ENCODE measurements at places on chromosomes 5 and 9. TPM values are rescaled to one million over a fixed set of nuclear protein-coding genes. Genes with fewer than 3 reads are reported as not detected.

DNA sequence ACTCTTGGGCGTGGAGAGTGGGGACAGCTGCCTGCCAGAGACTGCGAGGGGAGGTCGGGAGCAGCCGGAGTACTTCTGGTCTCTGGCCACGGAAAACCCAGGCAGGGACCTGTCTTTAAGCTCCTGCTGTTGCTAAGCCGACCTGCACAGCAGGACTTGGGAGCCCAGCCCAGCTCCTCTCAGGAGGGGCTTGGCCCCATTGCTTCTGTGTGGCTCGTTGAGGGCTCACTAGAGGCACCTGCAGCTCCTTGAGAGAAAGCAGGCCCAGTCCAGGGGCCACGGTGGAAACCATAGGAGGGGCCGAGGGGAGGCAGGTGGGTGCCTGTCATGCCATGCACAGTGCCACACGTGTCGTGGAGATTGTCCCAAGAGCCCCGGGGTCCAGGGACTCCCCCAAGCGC lies 3.3 kb upstream of the LCN2 start:
- DNase-seq: no peak

DNA sequence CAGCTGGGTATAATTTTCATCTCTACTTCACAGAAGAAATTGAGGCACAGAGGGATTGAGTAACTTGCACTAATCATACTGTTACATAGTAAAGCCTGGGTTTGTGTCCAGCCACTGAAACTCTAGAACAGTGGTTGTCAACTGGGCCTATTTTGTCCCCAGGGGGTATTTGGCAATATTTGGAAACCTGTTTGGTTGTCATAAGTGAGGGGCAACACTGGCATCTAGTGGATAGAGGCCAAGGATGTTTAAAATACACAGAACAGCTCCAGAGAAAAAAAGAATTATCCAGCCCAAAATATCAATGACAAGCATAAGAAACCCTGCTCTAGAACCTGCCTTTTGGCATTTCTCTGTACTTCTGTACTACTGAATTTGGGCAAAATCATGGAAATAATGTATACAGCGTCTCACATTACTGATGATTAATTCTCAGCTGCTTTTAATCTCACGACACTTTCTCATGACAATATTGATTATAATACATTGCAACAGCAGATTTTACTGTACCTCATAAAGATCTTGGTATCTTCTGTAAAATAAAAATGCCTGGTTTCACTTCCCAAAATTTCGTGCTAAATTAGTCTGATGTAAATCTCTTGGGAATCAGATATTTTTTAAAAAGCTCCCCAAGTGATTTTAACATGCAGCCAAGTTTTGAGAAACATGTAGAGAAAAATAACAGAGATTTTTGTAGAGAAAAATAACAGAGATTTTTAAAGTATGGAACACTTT lies 112.7 kb downstream of the RORB start:
- no peak for DNase-seq

DNA sequence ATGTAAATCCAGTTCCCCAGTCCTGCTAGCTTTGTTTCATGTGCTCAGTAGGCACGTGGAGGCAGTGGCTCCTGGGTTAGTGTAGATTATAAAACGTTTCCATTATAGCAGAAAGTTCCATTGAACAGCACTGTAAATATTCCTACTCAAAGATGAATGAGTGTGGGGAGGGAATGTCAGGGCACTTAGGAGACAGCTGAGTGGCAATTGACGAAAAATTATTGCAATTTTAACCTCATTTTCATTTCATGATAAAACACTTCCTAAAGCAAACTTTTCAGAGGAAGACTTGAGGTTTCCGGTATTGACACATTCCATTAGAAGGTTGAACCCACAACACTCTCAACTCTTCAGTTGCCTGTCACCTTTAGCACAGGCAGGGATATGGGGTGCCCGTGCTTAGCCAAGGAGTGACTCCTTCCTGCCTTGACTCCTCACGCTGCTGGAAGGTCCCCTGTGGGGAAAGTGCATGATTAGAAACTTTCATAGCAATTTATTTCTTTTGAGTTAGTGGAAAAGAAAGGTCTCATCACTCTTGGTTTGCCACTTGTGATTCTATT lies 41.2 kb downstream of the SLC46A2 start:
- DNase-seq: no peak

DNA sequence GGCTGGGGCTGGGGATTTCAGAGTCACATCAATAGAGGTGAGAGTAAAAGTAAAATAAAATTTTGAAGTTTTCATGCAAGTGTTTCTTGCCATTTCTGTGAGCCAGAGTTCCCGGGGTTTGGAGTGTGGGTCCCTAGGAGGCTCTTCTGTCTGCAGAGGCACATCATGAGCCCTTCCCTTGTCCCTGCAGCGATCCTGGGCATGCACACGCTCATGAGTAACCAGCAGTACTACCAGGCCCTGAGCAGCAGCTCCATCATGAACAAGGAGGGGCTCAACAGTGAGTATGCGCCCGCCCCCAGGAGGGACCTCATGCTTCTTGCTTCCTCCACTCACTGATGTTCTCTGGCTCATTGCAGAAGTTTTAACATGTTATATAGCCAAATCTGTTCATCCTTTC lies 61.1 kb downstream of the TMOD1 start:
- DNase-seq: no peak

GRCh38 chr5:116442095-116442534 lies 132.5 kb downstream of the SEMA6A start:
- DNase-seq: no peak

DNA sequence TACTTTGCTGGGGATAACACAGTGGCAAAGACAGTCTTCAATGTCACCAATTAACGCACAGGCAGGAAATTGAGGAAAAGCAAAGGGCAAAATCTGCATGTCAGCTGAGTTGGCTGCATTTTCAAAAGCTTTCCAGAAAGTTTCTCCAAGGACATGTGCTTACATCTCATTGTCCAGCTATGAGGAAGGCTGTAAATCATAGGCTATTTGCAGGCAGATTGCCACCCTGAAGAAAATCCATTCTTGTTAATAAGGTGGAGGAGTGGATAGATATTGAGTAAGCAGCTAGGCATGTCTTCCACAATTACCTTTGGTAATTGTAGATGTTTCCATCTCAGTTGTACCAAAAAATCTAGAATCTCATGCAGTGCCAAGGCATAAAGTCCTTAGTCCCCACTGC lies 278.0 kb upstream of the NUDT12 start:
- DNase-seq: no peak

DNA sequence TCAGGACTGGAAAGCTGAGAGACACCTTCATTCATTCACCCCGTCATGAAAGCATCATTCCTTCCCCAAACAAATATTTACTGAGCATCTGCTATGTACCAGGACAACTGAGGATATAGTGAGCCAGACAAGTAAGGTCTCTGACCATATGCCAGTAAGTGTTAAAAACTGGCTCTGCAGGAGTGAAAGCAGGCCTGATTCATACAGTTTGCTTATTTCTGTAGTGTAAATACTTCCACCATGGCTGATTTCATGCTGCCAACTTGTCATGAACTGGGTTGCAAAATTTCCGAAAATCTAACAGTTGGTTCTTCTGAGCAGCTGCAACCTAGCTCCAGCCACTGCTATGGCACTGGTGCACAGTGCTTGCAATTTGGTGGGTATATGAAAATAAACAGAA lies 68.1 kb downstream of the YIPF5 start:
- no peak for DNase-seq

DNA sequence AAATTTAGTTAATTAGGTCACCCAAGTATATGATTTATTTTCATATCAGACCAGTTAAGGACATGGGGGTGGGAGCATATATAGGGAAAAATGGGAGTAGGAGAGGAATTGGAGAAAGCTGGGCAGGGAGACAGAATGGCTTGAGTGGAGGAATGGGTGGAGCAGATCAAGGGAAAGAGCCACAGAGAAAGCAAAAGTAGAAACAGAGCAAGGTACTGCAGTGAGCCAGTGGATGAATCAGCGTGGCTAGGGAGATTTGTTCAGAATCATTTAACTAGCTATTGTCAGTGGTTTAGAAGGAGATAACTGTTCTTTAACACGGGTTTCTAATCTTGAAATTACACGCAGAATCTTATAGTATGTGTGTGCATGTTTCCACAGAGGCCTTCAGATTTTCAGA lies 37.4 kb downstream of the SNX24 start:
- DNase-seq: no peak

- DNase-seq: no peak
These were observed 41.2 kb upstream of the PTGS1 start for GRCh38 chr9:122329597-122329996.

GRCh38 chr5:149046196-149046829 lies 16.5 kb downstream of the SH3TC2 start:
- DNase-seq: no peak

DNA sequence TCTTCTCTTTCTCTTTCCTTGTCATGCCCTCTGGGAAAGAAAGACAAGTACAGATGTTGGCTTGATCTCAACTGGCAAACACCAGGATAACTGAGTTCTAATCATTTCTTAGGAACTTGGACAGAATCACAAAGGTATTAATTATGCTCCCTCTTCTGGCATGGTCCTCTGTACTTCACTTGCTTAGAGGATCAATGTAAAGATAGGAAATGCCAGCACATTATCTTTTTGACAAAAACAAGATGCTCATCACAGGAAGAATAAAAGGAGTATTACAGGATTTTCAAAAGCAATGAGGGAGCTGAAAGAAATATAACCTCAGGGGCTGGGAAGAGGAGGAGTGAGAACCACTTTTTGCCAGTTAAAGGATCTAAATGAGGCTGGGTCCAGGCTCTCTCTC lies 70.6 kb downstream of the LHFPL2 start:
- no peak for DNase-seq

DNA sequence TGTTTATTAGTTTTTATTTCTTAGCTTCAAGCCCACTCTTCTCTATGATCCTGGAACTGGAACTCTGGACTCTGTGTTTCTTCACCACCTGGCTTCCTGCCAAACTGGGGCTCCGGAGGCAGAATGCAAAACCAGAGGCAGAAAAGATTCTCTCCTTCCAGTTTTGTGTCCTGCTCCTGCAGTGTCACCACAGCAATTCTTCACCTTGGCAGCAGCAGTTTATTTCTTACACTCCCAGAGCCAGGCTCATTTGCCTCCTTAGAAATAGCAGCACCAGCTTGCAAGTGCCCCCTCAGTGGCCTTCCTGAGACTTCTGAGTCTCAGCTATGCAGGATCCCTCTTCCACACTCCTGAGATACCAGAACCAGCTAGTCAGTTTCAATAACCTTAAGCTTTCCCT lies 26.7 kb upstream of the CAMK4 start:
- DNase-seq: no peak

DNA sequence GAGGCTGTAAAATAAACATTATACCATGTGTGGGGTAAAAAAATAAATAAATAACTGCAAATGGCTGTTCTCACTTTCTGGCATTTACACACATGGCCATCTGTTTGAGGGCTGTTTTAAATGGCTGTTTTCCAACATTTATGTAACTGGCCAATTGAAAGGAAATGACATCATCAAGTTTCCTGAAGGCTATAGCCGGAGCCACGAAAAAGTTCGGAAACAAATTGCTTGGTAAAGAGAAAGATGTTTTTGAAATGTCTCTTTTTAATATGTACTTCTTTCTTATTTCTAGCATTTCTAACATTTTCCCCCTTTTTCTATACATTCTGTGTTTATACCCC lies 95.4 kb upstream of the DAB2 start:
- no peak for DNase-seq

DNA sequence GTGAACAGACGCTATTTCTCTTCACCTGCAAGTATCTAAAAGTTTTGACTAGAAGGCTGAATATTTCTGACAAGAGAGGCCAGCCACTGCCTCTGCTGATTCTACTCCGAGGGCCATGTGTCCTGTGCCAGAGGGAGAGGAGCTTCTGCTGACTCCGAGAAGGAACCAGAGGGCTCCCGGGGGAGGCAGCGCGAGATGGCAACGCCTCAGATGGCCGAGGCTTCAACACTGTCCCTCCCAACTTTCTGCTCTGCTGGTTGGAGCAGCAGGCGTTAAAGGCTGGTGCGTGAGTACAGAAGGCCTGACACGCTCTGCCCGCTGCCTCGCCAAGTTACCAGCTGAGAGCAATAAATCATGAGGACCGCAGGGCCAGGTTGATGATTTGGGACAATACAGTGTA lies 178.8 kb downstream of the GAPVD1 start:
- no peak for DNase-seq

DNA sequence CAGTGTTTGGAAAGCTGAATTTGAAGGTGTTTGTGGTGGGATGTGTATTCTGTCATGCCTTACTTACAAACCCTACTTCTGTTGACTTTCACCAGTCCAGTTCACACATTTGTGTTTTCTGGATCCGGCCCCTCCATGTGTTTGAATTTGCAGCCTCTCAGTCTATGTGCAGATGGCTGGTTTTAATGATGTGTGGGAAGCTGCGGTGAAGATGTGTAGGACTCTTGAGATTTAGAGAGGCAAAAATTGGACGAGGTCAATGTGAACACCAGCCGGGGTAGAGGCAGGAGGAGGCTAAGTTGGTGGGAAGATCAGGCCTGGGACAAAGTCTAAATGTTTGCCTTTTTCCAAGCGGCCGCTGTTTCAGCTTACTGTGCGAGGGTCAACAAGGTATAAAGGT lies 115.4 kb upstream of the KLF9 start:
- no peak for DNase-seq

DNA sequence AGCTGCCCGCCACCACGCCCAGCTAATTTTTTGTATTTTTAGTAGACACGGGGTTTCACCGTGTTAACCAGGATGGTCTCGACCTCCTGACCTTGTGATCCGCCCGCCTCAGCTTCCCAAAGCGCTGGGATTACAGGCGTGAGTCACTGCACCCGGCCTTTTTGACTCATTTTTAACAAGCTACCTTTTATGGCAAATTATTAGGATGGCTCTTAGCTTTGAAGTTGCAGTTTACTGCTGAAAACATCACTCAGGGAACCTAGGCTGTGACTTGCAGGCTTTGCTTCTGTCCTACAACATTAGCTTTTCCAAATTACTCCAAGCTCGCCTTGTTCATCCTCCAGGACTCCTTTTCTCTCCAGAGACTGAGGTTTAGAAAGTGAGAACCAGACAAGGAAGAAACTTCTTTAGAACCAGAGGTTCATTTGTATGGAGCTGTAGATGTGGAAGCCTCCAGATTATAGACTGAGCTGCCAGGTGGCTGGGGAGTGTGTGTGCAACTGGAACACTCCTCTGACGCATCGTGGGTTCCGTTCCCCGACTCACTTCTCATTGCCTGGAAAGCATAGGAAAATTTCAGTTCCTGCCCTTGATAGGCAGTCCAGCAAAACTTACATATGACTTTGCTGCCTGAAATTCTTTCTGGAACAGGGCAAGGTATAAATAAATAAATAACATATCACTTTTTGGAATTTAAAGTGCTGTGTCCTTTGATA lies 23.8 kb upstream of the SPTAN1 start:
- no peak for DNase-seq

- DNase-seq: no peak
These were observed 396.9 kb downstream of the CTNND2 start for GRCh38 chr5:11507156-11507910.

GRCh38 chr5:141637767-141638419 lies 1.1 kb downstream of the RELL2 start:
- DNase-seq: peak; percentile 40

- DNase-seq: no peak
These were observed 76.7 kb upstream of the CXCL14 start for GRCh38 chr5:135655468-135655815.

IL9 gene
- not detected for polyA plus RNA-seq

C9 gene
- 0.37 TPM for polyA plus RNA-seq

ZNF462 gene
- polyA plus RNA-seq: 37.9 TPM

IFNA14 gene
- polyA plus RNA-seq: not detected

NR6A1 gene
- polyA plus RNA-seq: 1.7 TPM

IL3 gene
- not detected for polyA plus RNA-seq

PCDHA13 gene
- not detected for polyA plus RNA-seq

NR2F1-AS1 gene
- 59.1 TPM for polyA plus RNA-seq

PLCXD3 gene
- polyA plus RNA-seq: 0.52 TPM

PCDHGC4 gene
- 4.4 TPM for polyA plus RNA-seq

Measured in left kidney (tissue), 8 donors.